AG09319 (cell line): ENCODE measurements at places on chromosomes 1 and 21.
A peak's percentile ranks its signal among the peaks of the same experiment; 100 is the strongest.

DNA sequence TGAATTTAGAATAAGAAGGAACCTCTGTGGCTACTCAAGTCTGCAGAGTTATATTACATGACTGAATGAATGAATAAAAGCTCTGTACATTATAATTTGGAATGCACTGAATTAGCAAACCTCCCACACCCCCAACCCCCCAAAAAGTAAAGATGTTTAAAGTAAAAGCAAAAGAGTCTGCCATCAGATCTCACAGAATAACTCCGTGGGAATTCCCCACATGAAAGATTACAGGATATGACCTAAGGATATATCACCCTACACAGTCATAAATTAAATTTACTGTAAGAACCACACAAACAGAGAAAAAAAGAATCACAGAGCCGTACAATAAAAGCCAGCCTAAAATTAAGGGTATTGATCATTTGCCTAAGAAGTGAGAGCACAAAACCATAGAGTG, 587.3 kb downstream of the PTPRC start:
- DNase-seq: no peak

DNA sequence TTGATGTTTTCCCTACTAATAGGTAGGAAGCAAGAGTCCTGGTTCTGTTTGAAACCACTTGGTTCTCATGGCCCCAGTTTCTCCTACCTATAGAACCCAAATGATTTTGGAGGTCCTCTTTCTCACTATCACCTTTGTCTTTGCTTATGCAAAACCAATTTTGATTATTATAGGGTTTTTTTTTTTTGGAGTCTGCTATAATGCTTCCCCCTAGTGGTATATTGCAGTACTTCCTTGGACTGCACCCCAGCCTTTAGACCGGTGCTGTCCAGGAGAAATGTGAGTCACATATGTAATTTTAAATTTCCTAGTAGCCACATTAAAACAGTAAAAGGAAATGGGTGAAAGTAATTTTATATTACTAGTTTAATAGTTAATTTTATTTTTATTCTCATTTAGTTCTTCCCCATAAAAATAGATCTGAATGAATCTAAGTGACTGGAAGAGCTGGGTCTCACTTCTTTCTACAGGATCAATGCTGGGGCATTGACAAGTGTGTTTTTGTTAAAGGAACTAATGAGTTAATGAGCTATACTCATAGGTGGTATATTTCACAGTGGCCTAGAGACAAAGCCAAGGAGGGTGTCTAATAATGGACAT, 10.6 kb downstream of the FCMR start:
- no peak for DNase-seq

DNA sequence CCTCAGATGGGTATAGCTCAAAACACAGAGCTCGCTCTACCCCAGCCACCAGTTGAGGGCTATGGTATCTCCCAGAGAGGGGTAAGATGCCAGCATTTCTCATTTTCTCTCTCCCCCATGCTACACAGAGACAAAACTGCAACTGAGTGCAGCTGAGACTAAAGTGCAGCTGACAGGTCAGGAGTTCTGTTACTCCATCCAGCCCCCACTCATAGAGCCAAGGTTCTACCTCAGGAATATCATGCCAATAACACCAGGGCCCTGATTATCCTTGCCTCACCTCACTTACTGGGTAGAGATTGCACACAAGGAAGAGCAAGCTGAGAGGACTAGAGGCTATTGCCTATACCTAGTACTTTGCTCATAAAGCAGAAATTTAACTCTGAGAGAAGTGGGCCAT, 34.6 kb downstream of the DPYD start:
- DNase-seq: no peak

GRCh38 chr1:207649865-207650580, 5.1 kb downstream of the CR1L start:
- no peak for DNase-seq

- DNase-seq: no peak
Measured at GRCh38 chr21:33441489-33442477, 38.0 kb downstream of the TMEM50B start.

DNA sequence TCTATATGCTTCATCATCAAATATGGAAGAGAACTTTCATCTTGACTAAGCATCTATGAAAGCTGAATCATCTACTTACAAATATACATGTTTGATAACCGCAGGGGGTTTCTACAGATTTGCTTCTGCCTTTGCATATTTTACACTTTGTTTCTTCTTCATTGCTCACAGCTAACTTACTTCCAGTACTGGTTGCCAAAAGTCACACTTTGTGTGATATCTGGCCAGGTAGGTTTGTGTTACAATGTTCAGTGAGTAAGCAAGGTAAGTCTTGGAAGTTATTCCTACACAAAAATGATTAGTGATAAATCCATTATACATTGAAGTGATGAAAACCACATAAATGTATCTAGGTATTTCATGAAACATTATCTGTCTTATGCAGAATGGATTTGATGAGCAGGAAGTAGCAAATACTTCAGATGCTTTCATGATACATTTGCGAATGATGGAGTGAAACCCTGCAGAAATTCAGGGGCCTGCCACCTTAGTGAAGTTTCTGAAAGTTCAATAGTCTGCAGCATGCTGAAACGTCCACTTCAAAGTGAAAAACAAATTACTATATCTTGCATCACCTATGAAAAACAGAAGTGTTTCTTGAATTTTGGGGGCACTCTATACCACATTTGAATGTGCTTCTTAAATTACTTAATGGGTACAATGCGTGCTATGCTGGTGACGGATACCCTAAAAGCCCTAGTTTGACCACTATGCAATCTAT, 187.3 kb downstream of the ATP6V1G3 start:
- no peak for DNase-seq

DNA sequence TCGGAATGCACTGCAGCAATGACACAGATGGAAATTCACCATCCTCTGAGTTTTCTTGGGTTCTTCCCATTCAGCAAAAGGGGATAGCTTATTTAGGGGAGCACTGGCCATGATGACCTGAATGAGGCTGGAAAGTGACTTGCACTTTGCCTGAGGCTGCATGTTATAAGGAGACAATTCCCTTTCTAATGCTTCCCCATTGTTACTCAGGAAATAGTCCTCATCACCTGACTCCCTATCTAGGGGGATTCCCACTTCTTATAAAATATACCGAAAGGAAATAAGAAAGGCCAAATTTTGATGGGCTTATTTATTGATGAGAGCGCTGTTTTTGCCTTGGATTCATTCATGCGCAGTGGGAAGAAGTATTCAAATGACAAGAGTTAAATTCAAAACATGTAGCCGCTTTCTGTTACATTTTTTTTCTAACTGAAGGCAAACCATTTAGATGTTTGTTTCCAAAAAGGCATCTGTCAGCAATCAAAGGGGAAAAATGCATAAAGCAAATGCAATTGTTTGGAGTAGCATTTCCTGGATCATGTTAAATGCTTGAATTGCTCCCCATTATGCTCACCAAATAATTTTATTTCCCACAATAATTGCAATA, 220.3 kb upstream of the NFIA start:
- no peak for DNase-seq

GRCh38 chr1:232973652-232974611, 23.5 kb downstream of the NTPCR start:
- DNase-seq: no peak

DNA sequence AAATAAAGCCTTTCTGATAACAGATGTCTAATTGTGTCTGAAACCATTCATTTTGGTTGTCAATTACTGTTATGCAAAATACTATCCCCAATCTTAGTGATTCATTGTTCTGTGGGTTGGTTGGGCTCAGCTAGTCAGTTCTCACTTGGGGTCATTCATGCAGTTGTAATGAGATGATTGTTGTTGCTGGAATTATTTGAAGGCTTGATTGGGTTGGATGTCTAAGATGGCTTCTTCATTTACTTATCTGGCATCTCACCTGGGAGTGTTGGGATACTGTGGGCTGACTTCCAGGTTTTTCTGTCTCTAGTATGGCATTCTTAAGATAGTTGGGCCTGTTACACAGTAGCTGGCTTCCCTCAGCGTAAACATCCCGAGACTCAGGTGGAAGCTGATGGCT, 217.8 kb upstream of the B3GALT2 start:
- no peak for DNase-seq

DNA sequence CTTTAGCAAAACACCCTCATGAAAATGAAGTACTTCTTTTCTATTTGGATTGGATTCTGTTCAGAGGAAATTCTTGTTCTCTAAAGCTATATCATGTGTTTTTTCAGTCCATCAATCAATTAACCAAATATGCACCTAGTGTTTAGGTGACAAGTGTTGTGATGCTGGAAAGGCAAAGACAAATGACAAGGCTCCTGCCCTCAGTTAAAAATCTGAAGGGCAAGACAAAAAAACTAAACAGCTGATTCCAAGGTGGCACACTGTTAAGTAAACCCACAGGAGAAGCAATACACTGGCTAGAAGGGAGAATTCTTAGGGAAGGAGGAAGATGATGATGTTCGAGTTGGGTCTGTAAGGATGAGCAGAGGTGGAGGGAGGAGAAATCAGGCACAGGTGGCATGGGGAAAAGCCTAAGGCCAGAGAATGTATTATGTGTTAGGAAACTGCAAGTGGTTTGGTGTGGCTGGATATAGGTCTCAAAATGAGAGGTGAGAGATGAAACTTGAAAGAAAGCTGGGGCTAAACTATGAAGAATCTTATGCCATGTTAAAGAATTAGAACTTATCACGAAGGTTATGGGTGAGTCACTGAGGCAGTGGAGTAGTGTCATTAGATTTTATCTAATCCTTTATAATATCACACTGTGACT, 51.8 kb upstream of the GFI1 start:
- DNase-seq: no peak

GRCh38 chr1:114803001-114803400, 22.5 kb upstream of the SIKE1 start:
- no peak for DNase-seq

GRCh38 chr1:30120245-30121000, 603.0 kb downstream of the MATN1 start:
- no peak for DNase-seq

DNA sequence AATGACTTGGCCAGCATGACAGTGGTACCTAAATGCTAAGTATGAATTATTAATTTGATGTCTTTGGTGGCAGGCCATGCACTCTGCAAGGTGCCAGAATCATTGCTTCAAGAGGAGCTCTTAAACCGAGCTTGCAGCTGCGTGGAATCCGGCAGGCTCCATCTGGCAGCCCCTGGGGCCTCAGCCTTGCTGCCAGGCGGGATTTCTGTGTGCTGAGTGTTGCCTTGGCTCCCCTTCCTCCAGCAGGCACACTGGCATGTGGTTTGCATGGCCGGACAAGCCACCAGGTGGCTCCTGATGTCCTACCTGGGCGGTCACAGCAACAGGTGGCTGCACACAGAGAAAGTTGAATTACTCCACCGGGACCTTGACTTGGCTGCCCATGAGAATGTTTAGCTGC, 155.4 kb downstream of the URB2 start:
- DNase-seq: no peak

DNA sequence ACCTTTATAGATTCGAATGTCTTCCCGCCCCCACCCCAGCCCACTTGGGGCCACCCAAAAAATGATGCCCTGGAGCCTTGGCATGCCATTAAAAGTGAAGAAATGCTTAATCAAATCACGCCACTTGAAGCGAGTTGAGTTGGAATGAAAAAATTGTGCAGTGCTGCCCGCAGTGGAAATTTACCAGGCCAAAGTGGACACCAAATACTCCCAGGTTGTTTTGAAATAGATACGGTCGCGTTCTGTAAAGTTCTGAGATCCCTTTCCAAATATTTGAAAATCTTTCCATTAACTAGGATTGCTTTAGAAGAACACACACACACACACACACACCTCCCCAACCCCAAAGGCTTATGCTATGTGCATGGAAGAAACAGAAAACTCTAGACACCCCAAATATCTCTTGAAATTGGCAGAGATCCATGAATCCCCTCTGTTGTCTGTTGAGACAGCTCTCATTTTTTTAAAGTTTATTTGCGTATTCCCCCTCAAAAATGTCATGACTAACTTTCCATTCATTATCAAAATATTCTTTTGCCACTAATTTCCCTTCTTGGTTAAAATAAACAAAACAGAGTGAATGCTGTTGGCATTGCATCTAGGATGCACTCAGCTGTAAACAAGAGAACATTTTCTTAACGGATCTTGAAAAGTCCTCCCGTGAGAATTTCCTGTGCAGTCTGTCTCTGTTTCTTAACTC, 142.3 kb upstream of the KCNE2 start:
- peak; percentile 39 for DNase-seq

DNA sequence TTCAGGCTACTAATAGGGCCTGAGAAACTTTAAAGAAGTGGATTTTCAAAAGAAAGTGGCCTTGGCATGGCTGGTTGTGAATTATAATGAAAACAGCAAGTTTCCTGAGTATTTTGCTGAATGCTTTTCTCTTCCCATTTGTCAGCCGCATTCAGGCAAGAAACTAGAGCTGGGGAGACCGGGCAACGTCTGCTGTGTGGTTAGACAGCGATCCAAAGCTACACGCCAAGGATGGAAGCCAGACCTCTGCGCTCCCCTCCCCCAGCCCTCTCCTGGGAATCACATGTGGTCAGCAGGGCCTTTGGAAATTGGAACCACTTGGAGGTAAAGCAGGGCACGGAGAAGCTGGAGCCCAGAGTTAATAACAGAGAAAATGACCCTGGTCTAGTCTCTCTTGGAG, 114.1 kb upstream of the CD34 start:
- peak; percentile 85 for DNase-seq

DNA sequence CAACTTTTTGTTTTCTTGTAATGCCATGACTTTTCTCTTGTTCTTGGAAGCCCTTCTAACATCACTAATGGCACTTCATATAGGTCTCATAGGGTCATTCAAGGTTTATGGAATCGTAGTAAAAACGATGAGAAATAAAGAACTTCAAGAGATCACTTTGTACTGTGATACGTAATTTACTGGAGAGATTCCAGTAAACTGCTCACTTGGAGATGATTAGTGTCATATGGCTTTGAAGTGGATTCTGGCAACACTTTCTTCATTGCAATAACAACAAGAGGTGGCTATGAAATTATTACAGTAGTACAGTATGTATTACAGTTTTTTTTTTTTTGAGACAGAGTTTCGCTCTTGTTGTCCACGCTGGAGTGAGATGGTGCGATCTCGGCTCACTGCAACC, 103.4 kb downstream of the RUSC1 start:
- DNase-seq: no peak

GRCh38 chr1:21175670-21176581, 771 bp downstream of the EIF4G3 start:
- no peak for DNase-seq

DNA sequence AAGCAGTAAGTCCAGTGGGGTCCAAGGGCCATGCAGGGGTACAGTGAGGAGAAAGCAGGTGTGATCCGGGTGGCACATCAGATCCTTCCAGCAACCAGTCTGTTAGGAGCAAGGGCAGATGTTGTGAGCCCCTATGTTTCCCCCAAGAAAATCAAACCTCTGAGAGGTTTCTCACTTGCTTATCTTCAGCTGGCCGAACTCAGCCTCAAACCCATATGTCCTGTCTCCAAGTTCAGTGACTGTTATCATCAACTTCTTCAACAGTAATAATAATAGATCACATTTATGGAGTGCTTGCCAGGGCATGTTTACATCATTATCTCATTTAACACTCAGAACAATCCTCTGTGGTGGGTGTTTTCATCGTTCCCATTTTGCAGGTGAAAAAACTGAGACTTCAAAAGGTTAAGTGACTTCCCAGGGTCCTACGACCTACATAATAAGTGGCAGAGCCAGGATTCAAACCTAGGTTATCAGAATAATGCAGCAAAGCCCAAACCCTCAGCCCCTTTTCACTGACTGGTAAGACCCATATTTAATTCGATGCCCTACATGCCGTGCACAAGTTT, 3.3 kb downstream of the CAPN2 start:
- DNase-seq: no peak
